ENCODE measurements at places on chromosomes 4 and X.

- no peak for DNase-seq
These were observed 12.7 kb downstream of the MAD2L1 start for GRCh38 chr4:120053911-120054310.

- DNase-seq, result no peak
These were observed 55.2 kb downstream of the ELF4 start for GRCh38 chrX:130055103-130055502.

GRCh38 chr4:84389406-84389805, 109.7 kb downstream of the NKX6-1 start:
- no peak for DNase-seq

DNA sequence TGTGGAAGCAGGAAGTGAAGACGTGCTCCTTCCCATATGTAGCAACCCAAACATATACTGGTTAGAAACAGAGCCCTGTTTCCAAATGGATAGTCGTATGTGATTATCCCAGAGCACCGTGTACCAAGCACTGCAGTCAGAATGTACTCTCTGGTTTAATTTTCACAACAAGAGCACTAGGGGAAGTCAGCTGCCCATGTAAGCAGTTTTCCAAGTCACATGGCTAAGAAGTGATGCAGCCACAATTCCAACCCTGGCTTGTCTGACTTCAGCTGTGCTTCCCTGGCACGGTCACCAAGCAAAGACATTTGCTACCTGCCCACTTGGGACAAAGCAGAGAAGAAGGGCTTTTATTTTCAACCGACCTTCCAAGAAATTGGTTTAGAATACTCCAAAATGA, 28.2 kb upstream of the CEP135 start:
- no peak for DNase-seq

- no peak for DNase-seq
These were observed 16.4 kb upstream of the HSFX1 start for GRCh38 chrX:149757206-149758067.

GRCh38 chr4:110139111-110139510, 59.3 kb downstream of the ELOVL6 start:
- no peak for DNase-seq

DNA sequence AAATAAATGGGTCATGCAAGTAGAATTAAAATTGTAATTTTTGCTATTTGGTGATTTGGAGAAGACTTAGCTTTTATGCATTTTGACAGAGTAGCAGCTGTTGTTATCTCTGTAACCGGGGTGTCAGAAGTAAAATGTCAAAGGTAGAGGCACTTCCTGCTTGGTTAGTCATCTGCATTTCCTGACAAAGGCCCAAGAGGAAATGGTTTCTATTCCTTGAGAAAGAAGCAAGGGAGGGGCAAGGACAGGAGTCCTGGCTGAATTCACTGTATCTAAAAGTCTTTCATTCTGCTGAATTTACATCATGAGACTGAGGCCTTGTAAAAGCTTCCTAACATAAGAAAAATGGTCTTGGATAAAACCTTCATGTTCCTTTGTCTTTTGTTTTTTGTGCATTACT, 550.9 kb upstream of the BOD1L1 start:
- DNase-seq, result no peak

DNA sequence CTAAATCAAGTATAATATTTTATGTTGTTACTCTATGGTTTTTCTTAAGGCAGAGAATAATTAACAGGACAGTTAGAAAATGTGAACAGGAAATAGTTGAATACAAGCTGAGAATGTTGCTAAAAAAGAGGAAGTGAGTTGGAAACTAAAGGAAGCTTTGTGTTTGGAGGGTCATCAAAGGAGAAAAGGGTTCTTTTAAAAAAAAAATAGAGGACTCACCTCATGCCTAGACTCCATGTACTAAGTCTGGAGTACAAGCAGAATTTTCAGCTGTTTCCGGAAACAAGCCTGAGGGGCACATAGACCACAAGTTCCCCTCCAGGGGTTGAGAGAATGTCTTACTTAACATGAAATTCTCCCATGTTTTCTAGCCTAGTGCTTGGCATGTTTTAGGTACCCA, 20.1 kb upstream of the MAP7D3 start:
- no peak for DNase-seq

- no peak for DNase-seq
These were observed 36.4 kb upstream of the FRAS1 start for GRCh38 chr4:78020677-78021076.

DNA sequence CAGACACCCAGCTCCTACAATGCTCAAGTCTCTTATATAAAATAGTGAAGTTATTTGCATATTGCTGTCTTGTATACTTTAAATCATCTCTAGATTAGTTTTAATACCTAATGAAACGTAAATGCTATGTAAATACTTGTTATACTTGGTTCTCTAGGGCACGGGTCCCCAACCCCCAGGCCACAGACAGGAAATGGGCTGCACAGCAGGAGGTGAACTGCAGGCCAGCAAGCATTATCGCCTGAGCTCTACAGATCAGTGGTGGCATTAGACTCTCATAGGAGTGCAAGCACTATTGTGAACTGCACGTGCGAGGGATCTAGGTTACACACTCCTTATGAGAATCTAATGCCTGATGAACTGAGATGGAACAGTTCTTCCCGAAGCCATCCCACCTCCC, 395.9 kb upstream of the EMCN start:
- DNase-seq, result no peak

GRCh38 chrX:9884031-9884779, 83.0 kb upstream of the CLDN34 start:
- DNase-seq, result no peak

DNA sequence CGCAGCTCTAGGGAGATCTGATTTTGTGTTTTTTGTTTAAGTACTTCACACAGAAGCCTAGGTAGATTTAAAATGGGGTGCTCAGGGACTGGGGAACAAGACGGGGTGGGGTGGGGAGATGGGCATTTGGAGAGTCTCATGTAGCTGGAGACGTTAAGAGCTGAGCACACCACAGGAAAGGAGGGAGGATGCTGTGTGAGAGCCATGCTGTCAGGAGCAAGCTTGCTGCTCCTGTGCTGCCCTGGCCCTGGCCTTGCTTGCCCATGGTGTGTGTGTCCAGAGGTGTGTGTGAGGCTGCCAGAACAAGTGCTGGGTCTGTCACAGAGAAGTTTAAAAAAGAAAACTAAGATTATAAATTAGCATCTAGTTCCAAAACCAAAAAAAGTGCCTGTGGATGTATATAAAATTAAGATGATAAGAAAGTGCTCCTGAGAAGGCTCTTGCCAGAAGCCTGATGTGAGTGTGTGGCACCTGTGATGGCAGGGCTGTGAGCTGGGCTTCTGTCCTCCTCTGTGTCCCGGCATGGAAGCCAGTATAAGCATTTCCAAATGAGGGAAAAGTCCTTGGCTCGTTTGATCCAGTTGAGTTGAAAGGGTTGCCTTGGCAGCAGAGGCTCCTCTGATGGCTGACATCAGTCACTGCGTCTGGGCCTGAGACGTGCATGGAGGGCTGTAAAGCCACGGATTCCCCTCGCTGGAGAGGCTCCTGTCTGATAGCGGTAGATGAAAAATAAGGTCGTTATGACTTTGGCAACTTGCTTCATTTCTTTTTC, 63.5 kb downstream of the NELFA start:
- no peak for DNase-seq

DNA sequence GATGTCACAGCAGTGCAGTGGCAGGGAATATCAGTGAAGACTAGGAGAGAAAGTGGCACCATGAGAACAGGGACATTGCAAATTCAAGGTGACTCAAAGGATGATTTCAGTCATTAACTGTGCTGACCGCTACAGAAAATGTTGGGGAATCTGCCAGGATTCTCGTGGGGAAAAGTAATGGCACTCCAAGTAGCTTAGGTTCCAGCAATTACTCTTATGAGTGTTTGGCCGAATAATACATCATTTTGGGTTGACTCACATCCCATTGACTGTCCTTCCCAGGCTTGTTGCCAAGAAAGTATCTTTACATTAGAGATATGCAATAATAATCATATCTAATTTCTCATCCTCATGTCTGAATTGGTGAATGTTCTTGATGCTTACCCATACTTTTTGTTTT, 1411.1 kb upstream of the PCDH7 start:
- DNase-seq, result no peak

DNA sequence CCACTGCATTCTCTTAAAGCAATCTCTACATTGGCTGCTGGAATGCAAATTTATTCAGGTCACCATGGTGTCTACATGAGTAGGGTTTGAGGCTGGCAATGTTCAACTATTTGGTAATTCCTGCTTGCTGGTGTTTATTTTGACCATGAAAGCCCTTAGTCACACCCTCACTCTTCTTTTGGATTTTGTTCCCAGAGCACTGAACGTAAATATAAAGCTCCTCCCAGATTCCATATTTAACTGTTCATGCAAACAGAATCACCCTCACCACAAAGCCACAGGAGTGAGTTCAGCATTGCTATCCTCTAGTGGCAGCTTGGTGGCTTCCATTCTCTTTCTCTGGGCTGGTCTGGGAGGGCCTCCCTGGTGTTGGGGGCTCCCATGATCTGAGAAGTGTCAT, 82.8 kb downstream of the LNX1 start:
- DNase-seq, result no peak

GRCh38 chr4:101439926-101440325, 92.6 kb upstream of the PPP3CA start:
- DNase-seq, result no peak

GRCh38 chr4:176810481-176811249, 17.9 kb upstream of the VEGFC start:
- no peak for DNase-seq

GRCh38 chrX:103517246-103517645, 2.0 kb downstream of the RAB40A start:
- DNase-seq, result no peak

DNA sequence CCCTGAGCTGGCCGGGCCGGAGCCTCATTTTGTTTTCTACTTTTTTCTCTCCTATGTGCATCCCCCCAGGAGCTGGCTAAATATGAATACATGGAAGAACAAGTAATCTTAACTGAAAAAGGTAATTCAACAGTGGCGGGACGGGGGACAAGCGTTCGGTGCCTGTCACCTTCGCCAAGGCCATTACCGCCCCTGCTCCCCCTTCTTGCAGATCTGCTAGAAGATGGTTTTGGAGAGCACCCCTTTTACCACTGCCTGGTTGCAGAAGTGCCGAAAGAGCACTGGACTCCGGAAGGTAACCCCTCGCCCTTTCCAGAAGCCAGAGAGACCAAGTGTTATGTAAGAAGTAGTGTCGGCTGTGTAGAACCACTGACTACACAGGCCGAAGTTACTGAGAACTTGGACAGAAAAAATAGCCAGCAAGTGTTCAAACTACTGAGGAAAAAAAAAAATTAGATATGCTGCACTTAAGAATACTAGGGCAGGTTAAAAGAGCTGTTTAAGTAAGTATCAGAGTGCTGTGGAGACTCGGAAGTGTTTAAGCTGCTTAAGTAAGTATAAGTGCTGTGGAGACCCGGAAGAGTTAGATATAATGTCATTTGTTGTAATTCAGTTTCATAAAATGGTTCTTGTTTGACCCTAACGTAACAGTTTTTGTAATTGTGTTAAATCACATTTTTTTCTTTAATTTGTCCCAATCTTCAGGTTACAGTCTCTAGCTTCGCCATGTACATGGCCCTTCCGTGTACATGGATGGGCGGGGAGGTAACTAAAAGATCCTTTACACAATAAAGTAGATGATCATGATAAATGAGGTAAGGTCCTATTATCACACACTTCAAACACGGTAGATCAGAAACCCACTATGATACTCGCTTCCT, 856 bp downstream of the SAT1 start:
- DNase-seq, result no peak

GRCh38 chrX:131330735-131331134, 41.6 kb upstream of the IGSF1 start:
- DNase-seq, result no peak

All from stimulated activated CD4-positive, alpha-beta T cell treated with anti-CD3 and anti-CD28 coated beads, Interleukin-2, amount 100 ng/mL, for 48 hours (primary cell).